ENCODE measurements at places on chromosomes 2 and 18.

- no peak for DNase-seq
Measured at GRCh38 chr2:74474899-74475298, 2.4 kb upstream of the MRPL53 start.

DNA sequence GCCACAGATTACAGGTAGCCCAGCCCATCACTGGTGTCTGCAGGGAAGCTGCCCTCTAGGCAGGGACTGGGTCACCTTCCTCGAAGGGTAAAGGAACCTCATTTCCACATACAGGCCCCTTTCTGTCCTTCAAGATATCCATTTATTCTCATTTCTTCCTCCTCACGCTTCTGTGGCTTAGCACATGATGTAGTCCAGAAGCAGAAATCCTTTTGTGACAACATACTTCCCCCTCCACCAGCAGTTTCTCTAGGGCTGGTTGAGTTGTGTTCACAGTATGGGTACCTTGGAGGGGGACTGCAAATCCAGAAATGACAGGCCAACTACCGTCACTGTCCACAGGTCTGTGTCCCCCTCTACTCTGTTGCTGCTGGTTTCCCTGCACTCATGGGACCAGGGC lies 364.9 kb downstream of the ANAPC1 start:
- no peak for DNase-seq

DNA sequence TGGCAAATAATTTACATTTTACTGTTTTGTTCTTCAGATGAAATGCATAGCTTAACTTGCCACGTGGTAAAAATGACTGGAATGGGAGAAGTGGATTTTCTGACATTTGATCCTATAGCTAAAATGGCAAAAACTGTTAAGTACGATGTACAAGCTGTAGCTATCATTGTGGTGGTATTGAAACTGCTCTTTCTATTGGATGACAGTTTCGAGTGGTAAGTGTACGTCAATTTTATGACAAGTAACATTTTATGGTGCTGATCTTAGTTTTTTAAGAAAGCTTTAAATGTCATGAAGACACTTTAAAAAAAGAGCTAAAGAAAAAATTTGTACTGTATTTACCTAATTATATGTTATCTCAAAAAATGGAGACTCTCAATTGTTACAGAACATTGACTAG lies 40.8 kb upstream of the GRHL1 start:
- DNase-seq, result no peak

DNA sequence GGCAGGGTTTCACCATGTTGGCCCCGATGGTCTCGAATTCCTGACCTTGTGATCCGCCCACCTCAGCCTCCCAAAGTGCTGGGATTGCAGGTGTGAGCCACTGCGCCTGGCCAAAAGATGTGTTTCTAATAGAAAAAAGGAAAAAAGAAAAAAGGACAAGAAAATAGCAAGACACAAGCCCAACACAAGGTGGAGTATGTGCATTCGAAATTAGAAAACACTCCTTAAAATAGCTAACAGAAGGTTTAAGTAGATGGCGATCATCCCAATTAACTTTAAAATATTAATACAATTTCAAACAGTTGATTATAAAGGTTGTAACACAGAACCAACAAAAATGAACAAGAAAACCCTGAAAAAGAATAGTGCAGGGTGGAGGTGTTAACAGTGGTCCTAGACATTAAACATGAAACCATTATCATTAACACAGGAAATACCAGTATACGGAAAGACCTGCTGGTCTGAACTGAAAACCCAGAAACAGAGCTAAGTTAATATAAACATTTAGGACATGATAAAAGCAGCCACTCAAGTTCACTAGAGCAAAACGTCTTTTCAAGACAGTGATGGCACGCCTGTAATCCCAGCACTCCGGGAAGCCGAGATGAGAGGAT lies 57.9 kb downstream of the HDLBP start:
- DNase-seq, result no peak

GRCh38 chr2:111184725-111185310 lies 64.1 kb downstream of the BCL2L11 start:
- no peak for DNase-seq

- no peak for DNase-seq
Measured at GRCh38 chr2:220241423-220241822, 614.0 kb downstream of the SLC4A3 start.

GRCh38 chr2:63648632-63649031 lies 59.9 kb downstream of the MDH1 start:
- DNase-seq, result no peak

GRCh38 chr2:102251849-102252203 lies 59.5 kb upstream of the IL1RL1 start:
- DNase-seq, result no peak

- no peak for DNase-seq
Measured at GRCh38 chr18:9673296-9674251, 34.5 kb upstream of the RAB31 start.

GRCh38 chr2:38528008-38528442 lies 74.7 kb downstream of the HNRNPLL start:
- DNase-seq, result peak; percentile 31

GRCh38 chr2:71291398-71291797 lies 40.2 kb upstream of the ZNF638 start:
- no peak for DNase-seq

DNA sequence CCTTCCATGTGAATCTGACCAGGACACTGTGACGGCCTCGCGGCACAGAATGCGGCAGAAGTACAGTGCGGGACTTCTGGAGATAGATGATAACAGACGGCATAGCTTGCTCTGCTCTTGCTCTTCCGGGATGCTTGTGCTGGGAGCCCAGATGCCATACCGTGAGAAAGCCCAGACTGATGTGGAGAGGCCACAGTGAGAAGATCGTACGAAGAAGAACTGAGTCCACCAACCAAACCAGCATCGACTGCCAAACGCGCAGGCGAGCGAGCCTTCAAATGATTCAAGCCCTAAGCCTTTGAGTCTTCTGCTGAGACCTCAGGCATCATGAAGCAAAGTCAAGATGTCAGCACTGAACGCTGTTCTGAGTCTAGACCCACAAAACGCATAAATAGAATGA lies 33.7 kb downstream of the DTNB start:
- no peak for DNase-seq

GRCh38 chr2:67234440-67234839 lies 162.7 kb upstream of the ETAA1 start:
- no peak for DNase-seq

DNA sequence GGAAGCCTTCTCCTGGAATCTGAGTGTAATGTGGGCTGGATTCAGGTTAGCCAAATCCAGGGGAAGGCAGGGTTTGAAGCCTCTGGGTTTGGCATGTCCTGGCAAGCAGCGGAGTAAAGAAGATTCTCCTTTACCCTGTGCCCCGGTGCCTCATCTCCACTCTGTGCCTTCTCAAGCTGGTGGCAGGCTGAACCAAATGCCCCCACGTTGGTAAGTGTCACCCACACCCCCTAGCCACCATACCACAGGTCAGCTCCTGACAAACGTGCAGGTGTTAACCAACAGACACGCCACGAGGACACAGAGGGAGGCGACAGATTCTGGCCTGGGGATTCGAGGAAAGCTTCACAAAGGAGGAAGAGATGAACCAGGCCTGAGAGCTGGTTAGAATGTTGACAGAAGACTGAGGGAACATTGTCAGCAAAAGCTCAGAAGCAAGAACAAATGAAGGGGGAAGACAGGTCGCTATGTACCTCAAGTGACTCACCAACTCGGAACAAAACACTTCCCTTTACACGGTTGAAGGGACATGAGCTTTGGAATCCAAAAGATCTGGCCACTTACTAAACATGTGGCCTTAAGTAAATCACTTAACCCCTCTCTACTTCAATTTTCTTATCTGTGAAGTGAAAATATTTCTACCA lies 85.2 kb upstream of the LCLAT1 start:
- DNase-seq, result no peak

GRCh38 chr2:155633887-155634570 lies 698.5 kb downstream of the NR4A2 start:
- DNase-seq, result no peak

DNA sequence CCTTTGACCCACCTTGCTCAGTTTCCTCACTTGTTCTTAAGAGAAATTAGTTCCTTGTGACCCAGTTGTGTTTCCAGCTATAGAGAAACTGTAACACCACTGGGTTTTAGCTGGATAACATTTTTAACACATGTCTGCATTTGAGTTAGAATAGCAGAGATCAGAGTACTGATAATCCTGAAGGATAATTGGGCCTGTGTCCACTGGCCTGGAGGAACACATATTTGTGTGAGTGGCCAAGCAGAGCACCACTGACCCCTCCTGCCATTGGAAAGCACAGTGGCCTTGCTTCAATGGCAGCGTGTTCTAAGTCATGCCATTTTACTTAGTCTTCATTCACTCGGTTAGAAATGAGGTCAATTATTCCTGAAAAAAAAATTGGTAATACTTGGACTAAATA lies 42.6 kb downstream of the PKP4 start:
- no peak for DNase-seq

All from NCI-H526 treated with DMSO at 0.1 percent for 48 hours (cell line).